ENCODE measurements at places on chromosomes 7 and 10. TPM values are rescaled to one million over a fixed set of nuclear protein-coding genes. Genes with fewer than 3 reads are reported as not detected.
A peak's percentile ranks its signal among the peaks of the same experiment; 100 is the strongest.

GRCh38 chr10:88386204-88386788, 196.8 kb downstream of the RNLS start:
- DNase-seq, result no peak

DNA sequence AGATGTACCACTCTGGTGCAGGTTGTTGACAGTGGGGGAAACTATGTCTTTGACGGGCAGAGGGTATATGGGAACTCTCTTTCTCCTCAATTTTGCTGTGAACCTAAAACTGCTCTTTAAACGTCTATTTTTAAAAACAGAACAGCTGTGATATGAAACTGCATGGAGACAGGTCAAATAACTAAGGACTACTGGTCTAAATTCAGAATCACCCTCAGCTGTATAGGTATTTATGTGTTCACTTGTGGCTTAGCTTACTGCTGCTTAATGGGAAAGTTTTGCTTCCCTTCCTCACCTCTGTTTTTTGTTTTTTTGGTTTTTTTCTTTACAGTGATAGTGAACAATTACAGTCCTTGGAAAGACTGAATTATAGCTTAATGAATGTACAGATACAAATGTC, 86.9 kb upstream of the STRIP2 start:
- no peak for DNase-seq

GRCh38 chr7:140521421-140521820, 42.1 kb upstream of the MKRN1 start:
- DNase-seq, result no peak

DNA sequence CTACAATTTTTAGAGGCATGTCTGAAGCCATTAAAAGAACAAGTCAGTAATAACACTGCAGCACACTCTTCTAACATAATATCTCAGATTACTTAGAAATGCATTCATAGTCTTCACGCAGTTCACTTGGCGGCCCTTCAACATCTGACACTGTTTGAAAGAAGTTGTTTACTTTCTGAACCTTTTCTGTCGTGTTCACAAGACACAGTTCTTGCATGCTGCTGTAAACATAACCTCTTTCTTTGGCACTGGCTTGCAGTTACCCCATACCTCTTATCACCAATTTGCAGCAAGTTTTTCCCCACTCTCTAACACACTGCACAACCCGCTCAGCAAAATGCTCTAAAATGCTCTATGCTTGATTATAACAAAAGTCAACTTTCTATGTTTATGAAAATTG, 12.0 kb downstream of the PIP4K2A start:
- DNase-seq, result no peak

DNA sequence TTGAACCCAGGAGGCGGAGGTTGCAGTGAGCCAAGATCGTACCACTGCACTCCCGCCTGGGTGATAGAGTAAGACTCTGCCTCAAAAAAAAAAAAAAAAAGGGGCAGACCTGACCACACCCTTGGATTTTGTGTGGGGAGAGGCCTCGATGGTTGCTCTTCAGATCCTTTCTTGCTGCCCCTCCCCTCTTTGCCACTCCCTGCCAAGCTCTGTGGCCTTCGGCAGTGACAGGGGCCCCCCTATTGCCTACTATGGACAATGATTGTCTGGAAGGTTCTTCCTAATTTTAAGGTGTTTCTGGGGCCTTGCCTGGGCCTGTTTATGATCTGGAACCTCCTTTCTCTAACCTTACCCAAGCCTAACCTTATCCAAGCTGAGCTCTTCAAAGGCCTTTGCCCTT, 795 bp downstream of the PRF1 start:
- DNase-seq, result no peak

DNA sequence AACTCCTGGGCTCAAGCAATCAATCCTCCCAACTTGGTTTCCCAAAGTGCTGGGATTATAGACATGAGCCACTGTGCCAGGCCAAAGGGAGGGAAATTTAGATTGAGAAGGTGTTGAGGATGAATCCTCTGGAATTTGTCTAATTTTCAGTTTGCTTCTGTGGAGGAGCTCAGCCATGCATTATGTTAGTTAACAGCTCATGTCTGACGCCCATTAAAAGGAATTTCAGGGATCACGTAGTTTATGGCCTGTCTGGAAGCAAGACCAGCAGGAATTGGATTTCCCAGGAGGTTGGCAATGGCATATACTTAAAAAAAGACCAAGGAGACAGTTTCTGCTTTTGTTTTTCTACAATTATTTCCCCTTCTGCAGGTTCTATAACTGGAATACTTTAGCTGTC, 165.7 kb downstream of the OTUD1 start:
- no peak for DNase-seq

GRCh38 chr7:152355474-152356057, 80.2 kb downstream of the KMT2C start:
- DNase-seq, result no peak

DNA sequence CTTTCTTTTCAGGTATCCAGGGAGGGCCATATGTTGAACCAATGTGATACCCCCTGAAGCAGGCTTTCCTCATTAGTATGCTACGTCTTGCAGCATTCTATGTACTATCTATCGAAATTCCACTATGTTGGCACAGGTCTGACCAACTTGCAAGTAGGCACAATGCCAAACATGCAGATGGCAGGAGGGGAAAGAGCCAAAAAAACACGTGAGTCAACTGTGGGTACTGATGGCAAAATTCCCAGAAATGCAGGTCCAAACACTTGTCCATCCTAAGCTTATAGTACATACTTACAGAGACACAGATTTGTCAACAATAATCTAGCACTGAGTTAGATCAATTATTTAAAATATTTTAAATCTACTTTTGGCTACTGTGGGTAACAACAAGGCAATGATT, 394.9 kb downstream of the DGKB start:
- DNase-seq, result no peak

DNA sequence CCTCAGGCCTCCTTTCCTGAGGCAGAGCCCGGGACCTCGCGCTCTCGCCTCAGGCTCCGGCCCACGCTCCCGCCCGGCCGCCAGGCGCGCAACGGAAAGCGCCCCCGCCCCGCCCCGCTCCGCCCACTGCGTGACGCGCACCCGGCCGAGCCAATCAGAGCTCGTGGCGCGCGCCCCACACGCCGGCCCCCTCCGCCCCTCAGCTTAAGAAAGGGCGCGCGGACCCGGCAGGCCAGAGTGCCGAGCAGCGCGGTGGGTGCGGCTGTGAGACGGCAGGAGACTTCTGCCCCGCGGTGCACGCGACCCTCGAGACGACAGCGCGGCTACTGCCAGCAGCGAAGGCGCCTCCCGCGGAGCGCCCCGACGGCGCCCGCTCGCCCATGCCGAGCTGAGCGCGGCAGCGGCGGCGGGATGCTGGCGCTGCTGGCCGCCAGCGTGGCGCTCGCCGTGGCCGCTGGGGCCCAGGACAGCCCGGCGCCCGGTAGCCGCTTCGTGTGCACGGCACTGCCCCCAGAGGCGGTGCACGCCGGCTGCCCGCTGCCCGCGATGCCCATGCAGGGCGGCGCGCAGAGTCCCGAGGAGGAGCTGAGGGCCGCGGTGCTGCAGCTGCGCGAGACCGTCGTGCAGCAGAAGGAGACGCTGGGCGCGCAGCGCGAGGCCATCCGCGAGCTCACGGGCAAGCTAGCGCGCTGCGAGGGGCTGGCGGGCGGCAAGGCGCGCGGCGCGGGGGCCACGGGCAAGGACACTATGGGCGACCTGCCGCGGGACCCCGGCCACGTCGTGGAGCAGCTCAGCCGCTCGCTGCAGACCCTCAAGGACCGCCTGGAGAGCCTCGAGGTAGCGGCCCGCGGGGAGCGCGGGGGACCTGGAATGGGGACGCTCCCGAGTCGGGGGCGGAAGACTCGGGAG, at the start of gene NPTX2:
NPTX2 (plus strand) TSS at position 235 of the 909 bp plus-strand sequence; CDS start at position 412, 177 bp downstream.
- peak; percentile 49 for DNase-seq

- DNase-seq, result no peak
Observed at GRCh38 chr7:149257146-149257545, 4.8 kb upstream of the ZNF783 start.

DNA sequence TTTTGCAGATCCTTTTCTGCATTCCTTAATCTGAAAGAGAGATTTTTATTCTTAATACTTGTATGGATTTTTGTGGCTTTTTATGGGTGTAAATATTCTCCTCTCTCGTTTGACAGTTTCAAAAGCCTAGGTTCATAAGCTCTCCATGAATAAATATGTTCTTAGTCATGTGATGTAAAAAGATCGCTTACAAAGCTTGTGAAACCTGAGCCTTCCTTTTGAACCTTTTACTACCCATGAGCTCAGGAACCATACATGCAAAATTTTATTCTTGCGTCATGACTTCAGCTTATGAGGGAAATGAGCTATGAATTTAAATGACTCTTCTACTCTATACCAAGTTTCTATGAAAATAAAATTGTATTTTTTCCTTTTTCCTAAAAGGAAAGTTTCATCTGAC, 98.7 kb downstream of the POLL start:
- no peak for DNase-seq

GRCh38 chr7:111162692-111163091, 71.8 kb downstream of the LRRN3 start:
- no peak for DNase-seq

- DNase-seq, result no peak
Observed at GRCh38 chr7:95867309-95867708, 95.0 kb downstream of the DYNC1I1 start.

DNA sequence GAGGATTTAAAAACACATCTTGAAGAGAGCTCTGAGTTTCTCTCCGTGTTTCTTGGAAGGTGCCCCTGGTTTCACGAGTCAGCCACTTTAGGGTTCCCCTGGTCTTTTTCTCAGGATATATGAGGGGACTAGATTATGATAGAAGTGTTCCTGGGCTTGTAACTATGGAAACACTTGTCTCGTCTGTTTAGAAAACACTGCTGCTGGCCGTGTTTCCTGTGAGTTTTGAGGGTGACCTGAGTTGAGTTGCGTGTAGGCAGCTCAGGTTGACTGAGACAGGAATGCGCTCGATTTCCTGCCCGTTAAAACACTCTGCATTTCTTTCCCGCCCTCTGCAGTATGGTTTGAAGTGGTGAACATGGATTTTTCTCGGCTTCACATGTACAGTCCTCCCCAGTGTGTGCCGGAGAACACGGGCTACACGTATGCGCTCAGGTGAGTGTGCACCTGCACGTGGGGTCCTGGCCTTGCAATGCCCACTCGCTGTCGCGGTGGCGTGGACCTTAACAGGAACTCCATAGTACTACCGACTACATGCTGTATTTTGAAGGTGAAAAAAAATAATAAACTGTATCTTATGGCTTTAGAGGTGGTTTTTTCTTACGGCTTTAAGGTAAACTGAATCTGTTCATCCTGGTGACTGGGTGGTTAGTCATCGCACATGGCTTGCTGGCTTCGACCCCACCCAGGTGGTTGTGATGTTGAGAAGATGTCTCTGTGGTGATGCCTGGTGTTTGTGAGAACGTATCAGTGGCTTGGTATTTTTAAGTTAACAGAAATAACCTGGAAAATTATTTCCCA, at the start of gene SUN1:
SUN1 (plus strand) TSS at position 310 of the 801 bp plus-strand sequence; CDS start at position 359, 49 bp downstream.
- DNase-seq, result peak; percentile 73

- peak; percentile 13 for DNase-seq
Observed at GRCh38 chr10:71740069-71740653, 20.6 kb upstream of the C10orf105 start.

GRCh38 chr10:14389981-14390590, 59.4 kb upstream of the FRMD4A start:
- DNase-seq, result no peak

- no peak for DNase-seq
Observed at GRCh38 chr7:28919510-28919909, 38.6 kb downstream of the TRIL start.

GRCh38 chr10:6354168-6354772, 151.5 kb downstream of the PFKFB3 start:
- no peak for DNase-seq

- DNase-seq, result no peak
Observed at GRCh38 chr7:112001091-112001826, 204.9 kb downstream of the DOCK4 start.

DNA sequence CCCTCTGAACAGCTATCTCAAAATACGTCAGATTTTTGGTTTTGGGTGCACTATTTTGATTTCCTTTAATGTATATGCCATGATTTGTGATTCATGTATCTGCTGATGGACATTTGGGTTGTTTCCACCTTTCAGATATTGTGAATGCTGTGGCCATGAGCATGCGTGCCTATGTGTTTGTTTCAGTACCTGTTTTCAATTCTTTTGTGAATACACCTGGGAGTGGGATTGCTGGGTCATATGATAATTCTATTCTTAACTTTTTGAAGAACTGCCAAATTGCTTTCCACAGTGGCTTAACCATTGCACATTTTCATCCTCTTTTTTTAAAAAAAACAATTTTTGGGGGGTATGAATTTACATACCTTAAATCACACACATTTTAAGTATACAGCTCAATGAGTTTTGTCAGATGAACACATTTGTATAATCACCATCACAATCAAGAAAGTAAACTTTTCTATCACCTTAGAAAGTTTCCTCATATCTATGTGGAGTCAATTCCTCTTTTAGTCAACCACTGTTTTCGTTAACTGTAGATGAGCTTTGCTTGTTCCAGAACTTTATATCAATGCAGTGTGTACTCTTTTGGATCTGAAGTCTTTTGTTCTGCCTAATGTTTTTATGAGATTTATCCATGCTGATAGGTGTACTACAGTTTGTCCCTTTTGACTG, 36.9 kb downstream of the CYP26A1 start:
- no peak for DNase-seq

DNA sequence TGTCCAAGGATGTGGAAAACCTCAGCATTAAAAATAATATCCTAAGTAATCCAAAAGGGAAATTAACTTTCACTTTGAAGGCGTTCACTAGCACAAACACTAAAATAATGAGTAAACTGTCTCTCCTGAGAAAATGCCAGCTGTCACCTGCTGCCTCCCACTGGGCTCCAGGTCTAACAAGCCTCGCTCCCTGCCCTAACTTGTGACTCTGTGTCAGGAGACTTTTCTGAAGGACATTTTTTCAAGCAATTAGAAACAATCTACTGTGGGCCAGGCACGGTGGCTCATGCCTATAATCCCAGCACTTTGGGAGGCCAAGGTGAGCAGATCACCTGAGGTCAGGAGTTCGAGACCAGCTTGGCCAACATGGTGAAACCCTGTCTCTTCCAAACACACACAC, 72.8 kb upstream of the GLCCI1 start:
- no peak for DNase-seq

- DNase-seq, result peak; percentile 81
Observed at GRCh38 chr7:22726907-22727713, at the start of gene IL6. Gene IL6, plus strand, starts transcription at chr7:22727200. Its CDS starts 63 bp downstream, at chr7:22727263.

DNA sequence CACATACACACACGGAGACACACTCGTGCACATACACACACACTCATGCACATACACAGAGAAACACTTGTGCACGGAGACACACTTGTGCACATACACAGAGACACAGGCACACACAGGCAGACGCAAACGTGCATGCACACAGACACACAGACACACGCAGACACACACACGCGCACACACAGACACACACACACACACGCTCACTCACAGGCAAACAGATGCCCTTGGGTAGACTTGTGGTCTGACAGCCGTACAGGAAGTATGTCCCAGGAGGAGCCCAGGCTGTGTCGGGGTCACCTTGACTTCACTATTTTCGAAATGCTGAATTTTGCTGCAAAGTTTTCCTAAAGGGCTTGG, 538.0 kb downstream of the DNAJB6 start:
- DNase-seq, result peak; percentile 13

Gene ASIC3
- total RNA-seq, result 0.54 TPM

Gene WIPF3
- under 0.01 TPM for total RNA-seq

Gene POLR2J2
- total RNA-seq, result 2.7 TPM

Gene PPP1R17
- under 0.01 TPM for total RNA-seq

Gene PRKCQ
- total RNA-seq, result 36.6 TPM

Gene TMEM178B
- total RNA-seq, result under 0.01 TPM

Gene HTRA1
- under 0.01 TPM for total RNA-seq

Gene TMEM236
- under 0.01 TPM for total RNA-seq

Gene UBN2
- 5.7 TPM for total RNA-seq

Gene TMEM139
- not detected for total RNA-seq

Gene CNNM1
- 1.9 TPM for total RNA-seq

Gene C10orf120
- not detected for total RNA-seq

Gene ENO4
- 0.27 TPM for total RNA-seq

Gene GRM8
- not detected for total RNA-seq

Gene AFAP1L2
- total RNA-seq, result 4.0 TPM

Gene NME8
- total RNA-seq, result 0.27 TPM

All from hematopoietic multipotent progenitor cell (in vitro differentiated cells).